Psoas muscle (tissue), 8 donors: ENCODE measurements at places on chromosomes 6 and 20.

GRCh38 chr20:64056889-64057627, 5.9 kb upstream of the TCEA2 start:
- DNase-seq, result no peak

GRCh38 chr6:101716387-101716786, 322.9 kb downstream of the GRIK2 start:
- no peak for DNase-seq

- no peak for DNase-seq
Measured at GRCh38 chr6:7152462-7152861, 44.7 kb downstream of the RREB1 start.

DNA sequence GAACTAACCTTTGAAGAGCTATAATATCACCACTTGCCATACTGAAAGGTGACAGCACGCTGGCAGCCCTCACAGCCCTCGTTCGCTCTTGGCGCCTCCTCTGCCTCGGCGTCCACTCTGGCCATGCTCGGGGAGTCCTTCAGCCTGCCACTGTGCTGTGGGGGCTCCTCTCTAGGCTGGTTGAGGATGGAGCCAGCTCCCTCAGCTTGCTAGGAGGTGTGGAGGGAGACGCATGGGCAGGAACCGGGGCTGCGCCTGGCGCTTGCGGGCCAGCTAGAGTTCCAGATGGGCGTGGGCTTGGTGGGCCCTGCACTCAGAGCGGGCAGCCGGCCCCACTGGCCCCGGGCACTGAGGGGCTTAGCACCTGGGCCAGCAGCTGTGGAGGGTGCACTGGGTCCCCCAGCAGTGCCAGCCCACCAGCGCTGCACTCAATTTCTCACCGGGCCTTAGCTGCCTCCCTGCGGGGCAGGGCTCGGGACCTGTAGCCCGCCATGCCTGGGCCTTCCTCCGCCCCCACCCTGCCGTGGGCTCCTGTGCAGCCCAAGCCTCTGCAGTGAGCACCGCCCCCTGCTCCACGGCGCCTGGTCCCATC, 329.7 kb downstream of the LMBRD1 start:
- no peak for DNase-seq

- no peak for DNase-seq
Measured at GRCh38 chr6:47484616-47485015, 7.0 kb downstream of the CD2AP start.
